ENCODE measurements at places on chromosomes 13 and 19.

- no peak for DNase-seq
These were observed 178.5 kb downstream of the USP12 start for GRCh38 chr13:26992951-26993719.

- no peak for DNase-seq
These were observed 22.0 kb downstream of the NOTCH3 start for GRCh38 chr19:15178629-15179308.

GRCh38 chr19:16274447-16274846, 50.2 kb upstream of the KLF2 start:
- DNase-seq = no peak

DNA sequence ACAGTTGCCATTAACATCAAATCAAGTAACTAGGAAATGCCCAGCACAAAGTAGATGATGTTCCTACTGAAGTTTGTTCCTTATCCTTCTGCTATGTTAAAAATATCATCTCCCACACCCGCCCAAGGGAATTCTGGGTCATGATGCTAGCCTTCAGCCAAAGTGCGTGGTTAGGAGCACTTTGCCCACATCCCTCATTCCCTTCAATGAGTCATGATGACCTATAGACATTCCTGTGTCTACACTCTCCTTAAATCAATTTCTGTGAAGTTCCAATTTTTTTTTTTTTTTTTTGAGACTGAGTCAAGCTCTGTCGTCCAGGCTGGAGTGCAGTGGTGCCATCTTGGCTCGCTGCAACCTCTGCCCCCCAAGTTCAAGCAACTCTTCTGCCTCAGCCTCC, 17.0 kb downstream of the RXFP2 start:
- DNase-seq = no peak

DNA sequence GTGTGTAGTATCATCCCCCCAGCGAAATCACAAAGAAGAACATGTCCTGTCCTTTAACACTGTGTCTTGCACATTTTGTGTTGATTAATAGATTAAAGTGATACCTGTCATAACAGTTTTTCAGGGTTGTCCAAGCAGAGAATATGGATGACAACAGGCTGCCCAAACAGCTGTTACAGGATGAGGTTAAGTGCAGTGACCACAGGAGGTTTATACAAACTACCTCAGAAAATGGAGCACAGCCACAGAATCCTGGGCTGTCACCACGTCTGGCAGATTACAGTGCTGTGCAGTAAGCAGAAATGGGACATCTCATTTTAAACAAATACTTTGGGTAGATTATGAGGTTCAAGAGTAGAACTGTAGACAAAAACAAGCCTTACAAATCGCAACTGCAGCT, 575.6 kb downstream of the DCT start:
- no peak for DNase-seq

DNA sequence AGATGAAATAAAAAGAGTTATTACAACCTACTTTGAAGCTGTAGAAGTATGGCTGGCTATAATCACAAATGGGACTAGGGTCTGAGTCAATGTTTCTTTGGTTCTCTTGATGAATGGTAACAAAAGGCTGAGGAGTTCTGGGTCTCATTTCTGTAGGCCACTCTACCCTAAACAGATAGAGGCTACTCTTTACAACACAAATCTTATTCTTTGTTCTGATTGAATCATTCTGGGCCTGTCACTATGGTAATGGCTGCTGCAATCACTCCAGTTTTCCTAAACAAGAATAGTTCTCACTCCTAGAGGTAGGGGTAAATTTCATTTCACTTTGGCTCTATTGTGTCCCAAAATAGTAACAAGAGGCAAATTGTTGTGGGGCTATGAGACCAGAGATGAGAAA, 1714.3 kb upstream of the PCDH20 start:
- DNase-seq = no peak

GRCh38 chr19:45508417-45508860, 1.2 kb downstream of the VASP start:
- no peak for DNase-seq

DNA sequence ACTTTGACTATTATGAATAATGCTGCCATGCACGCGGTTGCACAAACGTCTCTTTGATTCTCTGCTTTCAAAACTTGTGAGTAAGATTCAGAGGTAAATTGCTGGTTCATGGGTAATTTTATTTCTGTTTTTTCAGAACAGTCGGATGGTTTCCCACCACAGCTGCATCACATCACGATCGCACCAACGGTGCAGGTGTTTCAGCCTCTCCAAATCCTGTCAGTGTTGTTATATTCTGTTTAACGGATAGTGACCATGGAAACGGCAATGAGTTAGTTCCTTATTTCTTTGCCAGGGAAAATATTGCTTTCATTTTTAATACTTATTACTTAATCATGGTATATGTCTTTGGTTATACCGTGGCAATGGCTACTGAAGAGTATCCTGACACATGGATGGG, 19.1 kb upstream of the ZNF835 start:
- no peak for DNase-seq

DNA sequence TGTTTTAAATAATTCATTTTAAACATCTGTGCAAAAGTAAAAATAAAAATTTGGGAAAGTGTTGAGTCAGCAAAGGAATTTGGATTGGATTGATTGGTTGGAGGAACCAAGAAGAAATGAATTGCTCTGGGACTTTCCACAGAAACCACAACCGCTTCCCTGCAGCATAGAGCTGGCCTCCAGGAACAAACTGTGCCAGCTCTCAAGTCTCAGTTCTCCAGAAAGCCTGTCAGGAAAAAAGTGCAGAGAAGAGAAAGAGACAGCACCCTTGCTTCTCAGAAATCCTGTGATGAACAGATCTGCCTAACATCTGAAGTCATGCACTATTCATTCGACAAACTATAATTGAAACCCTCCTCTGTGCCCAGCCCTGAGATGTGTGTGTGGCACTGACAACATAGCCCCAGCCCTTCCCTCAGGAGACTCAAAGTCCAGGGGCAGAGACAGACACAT, 14.8 kb downstream of the LYPD3 start:
- DNase-seq = no peak

- DNase-seq = peak; percentile 78
These were observed 12.4 kb downstream of the SNRNP70 start for GRCh38 chr19:49097453-49098288.

DNA sequence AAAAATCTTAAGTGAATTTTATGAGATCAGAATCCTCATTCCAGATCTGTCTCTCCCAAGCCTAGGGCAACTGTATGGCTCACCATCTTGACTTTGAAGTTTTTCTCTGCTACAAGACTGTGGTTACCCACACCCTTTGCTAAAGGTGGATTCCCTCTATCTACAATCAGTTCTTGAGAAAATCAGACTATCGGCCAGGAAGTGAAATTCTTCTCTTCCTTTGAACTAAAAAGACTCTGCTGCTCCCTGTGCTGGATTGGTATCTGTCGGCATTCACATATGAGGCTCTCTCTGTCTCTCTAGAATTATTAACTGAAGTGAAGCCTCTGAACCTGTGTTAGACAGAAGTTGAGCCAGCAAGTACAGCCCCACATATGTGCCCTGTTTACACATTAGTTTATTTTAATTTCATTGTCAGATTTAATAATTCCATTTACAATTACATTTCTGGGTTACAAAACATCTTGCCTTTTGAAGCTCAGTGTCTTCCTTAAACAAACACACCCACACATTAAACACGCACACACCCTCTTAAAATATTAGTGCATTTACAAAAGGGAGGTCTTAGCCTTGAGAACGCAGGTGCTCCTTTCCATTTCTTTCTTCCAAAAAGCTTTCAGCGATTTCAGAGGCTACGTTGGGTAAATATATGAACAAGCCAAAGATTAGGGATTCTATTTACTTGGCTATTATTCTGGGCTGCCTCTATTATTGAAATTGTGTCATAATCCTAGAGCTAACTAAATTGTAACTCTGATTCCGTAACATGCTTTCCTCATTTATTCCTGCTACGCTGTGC, 145.7 kb downstream of the MIPEP start:
- DNase-seq = no peak

DNA sequence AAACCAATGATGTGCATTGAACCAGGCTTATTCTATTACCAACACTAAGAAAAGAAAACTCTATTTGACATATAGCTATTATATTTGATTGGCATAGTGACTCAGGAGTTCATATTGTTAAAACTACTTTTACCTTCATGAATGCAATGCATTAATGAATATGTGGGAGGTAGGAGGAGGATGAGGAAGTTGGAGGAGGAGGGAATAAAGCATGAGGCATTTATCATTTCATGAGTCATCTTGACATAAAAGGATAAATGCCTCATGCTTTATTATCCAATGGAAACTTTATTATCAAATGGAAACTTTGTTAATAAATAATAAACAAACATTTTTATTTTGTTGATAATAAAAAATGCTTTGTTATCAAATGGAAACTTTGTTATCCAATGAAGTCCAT, 116.5 kb downstream of the SPRY2 start:
- no peak for DNase-seq

GRCh38 chr19:55540619-55541018, 3.7 kb upstream of the SBK2 start:
- DNase-seq = no peak

GRCh38 chr13:50244713-50245574, 229.7 kb downstream of the KCNRG start:
- no peak for DNase-seq

DNA sequence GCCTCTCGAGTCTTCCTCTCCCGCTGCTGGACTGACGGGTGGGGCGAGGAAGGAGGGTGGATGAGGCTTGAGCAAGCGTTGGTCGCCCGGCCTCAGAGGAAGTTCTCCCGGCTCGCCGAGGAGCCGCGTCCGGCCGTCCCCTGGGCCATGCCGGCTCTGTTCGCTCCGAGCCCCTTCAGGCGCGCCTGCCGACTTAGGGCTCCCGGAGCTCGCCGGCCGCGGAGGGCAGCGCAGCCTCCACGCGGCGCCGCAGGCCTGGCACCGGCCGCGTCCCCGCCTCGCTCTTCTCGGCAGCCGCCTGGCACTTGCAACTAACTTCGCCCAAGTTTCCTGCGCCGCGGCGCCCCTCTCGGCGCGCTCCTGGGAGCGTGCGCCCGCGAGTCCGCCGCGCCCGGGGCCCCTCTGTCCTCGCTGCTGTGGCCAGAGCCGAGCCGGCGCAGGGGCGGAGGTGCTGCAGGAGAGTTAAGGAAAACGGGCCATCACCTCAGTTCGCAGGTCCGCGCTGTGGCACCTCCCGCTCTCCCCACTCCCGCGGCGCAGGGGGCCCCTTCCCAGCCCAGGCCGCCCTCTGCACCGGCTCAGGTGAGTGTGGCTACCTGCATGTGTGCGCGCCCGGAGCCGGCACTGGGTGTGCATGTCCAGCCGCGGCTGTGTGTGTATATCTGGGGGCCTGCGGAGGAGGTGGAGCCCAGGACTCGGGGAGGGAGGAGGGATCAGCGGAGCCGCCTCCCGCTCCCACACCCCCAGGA, 641 bp upstream of the SOX21 start:
- peak; percentile 63 for DNase-seq

GRCh38 chr13:100156788-100157187, 67.9 kb downstream of the PCCA start:
- no peak for DNase-seq
